Activated CD4-positive, alpha-beta T cell treated with anti-CD3 and anti-CD28 coated beads, Interleukin-2, amount 10 ng/mL, durations not matched to agents 24 days and 14 days (primary cell): ENCODE measurements at places on chromosomes 5 and 9. TPM values are rescaled to one million over a fixed set of nuclear protein-coding genes. Genes with fewer than 3 reads are reported as not detected.

PCDHGB7 gene
- total RNA-seq: 0.12 and 0.17 TPM in 2 replicates

PCDHGC5 gene
- total RNA-seq: not detected in 2 replicates

RABGAP1 gene
- total RNA-seq: 23.9 and 25.7 TPM in 2 replicates

MYMK gene
- total RNA-seq: not detected in 2 replicates

PFN3 gene
- total RNA-seq: not detected in 2 replicates

ODF2 gene
- 60.8 and 64.8 TPM in 2 replicates for total RNA-seq

CER1 gene
- total RNA-seq: not detected in 2 replicates

CCNI2 gene
- 39.5 and 42.7 TPM in 2 replicates for total RNA-seq

DNA sequence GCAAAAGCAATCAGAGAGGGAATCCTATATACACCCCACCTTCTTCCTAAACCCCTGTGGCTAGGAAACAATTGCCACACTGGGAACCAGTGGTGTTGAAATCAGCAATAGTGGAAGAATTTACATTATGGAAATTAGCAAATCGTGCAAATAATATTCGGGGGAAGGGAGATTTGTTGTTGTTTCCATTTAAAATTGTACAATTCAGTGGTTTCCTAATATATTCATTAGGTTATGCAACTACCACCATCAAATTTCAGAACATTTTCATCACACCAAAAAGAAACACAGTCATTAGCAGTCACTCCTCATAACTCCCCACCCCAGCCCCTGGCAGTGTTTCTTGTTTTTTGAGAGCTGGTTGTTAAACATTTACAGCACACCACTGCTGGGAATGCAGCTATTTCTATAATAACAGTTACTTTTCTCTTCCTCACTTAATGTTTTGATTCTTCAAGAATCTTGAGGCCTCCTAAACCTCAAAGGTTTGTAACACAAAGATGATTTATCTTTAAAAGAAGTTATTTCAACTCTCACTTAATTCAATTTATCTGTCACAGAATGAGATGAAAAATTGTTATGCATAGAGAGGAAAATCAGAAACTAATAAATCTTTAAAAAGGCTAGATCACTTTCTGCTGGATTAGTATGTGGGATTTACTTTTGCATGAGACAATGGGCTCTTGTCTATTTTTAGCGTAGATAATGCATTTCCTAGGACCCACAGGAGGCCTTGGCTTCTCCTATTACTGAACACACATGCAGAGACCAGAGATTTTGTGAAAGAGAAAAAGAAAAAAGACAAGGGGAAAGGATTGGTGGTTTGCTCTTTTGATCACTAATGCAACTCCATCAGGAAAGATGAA, 91.8 kb upstream of the DAPK1 start:
- no peak for DNase-seq
- no peaks in the 10 kb centered on the region for H3K36me3 ChIP-seq
- no peaks in the 10 kb centered on the region for H3K27me3 ChIP-seq
- no peak overlapping the region for H3K4me3 ChIP-seq
- H3K27ac ChIP-seq: no peak overlapping the region

GRCh38 chr9:32010322-32010721, 374.1 kb upstream of the ACO1 start:
- no peak overlapping the region for H3K27ac ChIP-seq
- no peaks in the 10 kb centered on the region for H3K27me3 ChIP-seq
- H3K36me3 ChIP-seq: no peaks in the 10 kb centered on the region
- no peaks in the 10 kb centered on the region for H3K4me1 ChIP-seq
- no peak overlapping the region for H3K4me3 ChIP-seq
- DNase-seq: no peak

DNA sequence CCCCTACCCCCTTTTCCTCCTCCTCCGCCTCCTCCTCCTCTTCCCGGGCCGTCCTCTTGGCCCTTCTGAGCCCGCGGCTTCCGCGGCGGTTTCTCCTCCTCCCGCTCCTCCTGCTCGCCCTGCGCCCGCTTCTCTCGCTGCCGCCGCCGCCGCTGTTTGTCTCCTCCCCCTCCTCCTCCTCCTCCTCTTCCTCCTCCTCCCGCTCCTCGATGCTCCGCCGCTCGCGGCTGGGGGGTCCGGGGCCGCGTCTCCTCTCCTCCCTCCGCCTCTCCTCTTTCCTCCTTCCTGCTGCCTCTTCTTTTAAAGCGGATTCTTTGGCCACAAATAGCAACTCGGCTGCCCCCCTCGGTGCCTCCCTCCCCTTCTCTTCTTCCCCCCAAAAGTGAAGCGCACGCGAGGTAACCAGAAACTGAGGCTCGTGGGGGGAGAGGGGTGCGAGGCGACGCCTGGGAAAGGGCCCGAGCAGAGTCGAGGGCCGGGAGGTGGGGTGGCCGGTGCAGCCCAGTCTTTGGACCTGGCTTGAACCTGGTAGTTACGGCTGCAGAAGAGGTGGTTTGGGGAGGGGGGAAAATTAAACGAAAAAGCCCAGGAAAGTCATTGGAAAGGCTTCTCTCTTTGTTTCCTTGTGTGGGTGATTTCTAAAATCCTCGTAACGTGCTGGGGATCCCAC, 1058.5 kb upstream of the DMAC1 start:
- H3K4me1 ChIP-seq: peaks cover 2% of the 10 kb centered on the region
- H3K4me3 ChIP-seq: peak overlapping the region; percentile 71
- DNase-seq: peak; percentile 55
- H3K27me3 ChIP-seq: peaks cover 57% of the 10 kb centered on the region
- no peak overlapping the region for H3K27ac ChIP-seq

DNA sequence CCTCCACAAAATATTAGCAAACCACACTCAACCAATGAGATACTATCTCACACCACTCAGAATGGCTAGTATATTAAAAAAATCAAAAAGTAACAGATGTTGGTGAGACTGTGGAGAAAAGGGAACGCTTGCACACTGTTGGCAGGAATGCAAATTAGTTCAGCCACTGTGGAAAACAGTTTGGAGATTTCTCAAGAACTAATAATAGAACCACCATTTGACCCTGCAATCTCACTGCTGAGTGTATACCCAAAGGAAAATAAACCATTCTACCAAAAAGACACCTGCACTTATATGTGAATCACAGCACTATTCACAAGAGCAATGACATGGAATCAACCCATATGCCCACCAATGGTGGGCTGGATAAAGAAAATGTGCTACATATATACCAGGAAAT, 393.5 kb downstream of the PDE4D start:
- no peak overlapping the region for H3K4me3 ChIP-seq
- peaks cover 27% of the 10 kb centered on the region for H3K27me3 ChIP-seq
- H3K36me3 ChIP-seq: no peaks in the 10 kb centered on the region
- no peak for DNase-seq
- H3K27ac ChIP-seq: no peak overlapping the region

GRCh38 chr9:91395553-91396471, 27.8 kb downstream of the NFIL3 start:
- H3K36me3 ChIP-seq: no peaks in the 10 kb centered on the region
- H3K27ac ChIP-seq: peak overlapping the region; percentile 86
- H3K4me1 ChIP-seq: peaks cover 12% of the 10 kb centered on the region
- peaks cover 2% of the 10 kb centered on the region for H3K27me3 ChIP-seq
- DNase-seq: peak; percentile 80
- H3K4me3 ChIP-seq: peak overlapping the region; percentile 57

GRCh38 chr5:34529581-34530331, 126.4 kb upstream of the RAI14 start:
- no peak for DNase-seq
- H3K36me3 ChIP-seq: no peaks in the 10 kb centered on the region

GRCh38 chr9:131590449-131590848, 45.1 kb downstream of the PRRT1B start:
- no peaks in the 10 kb centered on the region for H3K27me3 ChIP-seq
- H3K4me3 ChIP-seq: peak overlapping the region; percentile 15
- peak; percentile 74 for DNase-seq
- peaks cover 62% of the 10 kb centered on the region for H3K36me3 ChIP-seq
- H3K27ac ChIP-seq: peak overlapping the region; percentile 87
- H3K4me1 ChIP-seq: peaks cover 41% of the 10 kb centered on the region

DNA sequence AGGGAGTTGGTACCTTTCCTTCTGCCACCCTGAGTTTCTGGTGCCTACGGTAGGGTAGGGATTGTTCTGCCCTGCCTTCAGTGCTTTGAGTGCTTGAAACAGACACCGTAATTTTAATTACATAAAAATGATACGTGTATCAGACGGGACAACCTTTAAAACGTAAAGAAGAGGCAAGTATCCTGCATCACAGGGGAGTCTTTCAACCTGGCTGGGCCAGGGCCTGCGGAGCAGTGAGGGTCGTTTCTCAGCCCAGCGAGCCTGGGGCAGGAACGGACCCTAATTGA, 483 bp upstream of the DAB2IP start:
- peak overlapping the region; percentile 43 for H3K4me3 ChIP-seq
- peaks cover 57% of the 10 kb centered on the region for H3K27me3 ChIP-seq
- no peak for DNase-seq
- no peak overlapping the region for H3K27ac ChIP-seq

DNA sequence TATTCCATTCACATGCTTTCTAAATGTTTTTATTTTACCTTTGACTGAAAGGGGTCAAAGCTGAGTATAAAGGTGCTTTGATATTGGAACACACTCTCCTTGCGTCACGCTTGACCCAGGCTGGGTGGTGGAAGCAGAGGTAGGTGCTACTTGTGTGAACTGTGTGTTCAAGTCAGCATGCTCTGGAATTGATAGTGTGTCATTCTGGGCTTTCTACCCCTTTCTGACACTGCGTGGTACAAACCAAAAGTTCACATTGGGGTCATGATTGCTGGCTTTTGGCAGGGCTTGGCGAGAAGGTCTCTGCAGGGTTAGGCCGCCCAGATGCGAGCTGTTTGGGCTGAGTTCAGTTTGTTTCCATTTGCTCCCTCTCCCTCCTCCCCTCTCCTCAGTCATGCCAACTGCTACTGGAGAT, 131.8 kb downstream of the ADAMTSL1 start:
- no peaks in the 10 kb centered on the region for H3K36me3 ChIP-seq
- H3K4me3 ChIP-seq: no peak overlapping the region
- H3K27ac ChIP-seq: no peak overlapping the region
- no peaks in the 10 kb centered on the region for H3K4me1 ChIP-seq

DNA sequence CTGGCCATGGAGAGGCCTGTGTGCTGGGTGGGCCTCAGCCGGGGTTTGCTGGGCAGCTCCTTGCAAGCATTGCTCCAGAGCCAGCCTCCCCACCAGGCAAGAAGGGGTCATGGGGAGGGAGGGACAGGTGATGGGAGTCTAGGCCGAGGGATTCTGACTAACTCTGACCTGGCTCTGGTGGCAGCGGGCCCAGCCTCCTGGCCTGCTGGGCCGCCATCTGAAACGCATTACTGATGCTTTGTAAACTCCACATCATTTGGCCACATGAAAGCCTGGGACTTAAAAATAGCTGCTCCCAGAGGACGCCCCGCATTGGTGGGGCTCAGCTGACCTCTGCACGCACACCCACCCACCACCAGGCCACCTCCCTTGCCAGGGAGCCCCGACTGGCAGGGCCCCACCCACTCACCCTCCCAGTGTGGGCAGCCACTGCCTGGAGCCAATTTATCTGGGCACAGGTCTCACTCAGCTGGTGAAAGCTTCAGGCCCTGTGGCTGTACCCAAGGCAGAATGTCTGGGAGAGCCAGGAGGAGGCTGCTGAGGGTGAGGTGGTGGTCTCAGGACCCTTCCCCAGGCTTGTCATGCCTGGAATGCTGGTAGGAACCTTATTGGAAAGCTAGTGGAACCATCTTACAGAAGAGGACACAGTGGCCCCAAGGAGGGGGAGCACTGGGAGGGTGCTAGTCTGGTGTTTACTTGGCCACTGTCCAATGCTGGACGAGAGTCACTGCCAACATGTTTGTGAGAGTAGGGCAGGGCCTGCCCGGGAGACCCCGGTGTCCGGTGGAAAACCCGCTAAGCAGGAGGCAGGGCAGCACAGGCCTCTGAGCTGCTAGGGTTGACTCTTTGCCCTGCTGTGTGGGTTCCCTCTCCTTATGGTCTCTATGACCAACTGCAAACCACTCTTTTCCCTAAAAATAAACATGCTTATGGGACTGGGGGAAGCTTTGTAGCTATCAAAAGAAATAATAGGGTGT, 10.8 kb downstream of the TCF7 start:
- H3K27me3 ChIP-seq: peaks cover 4% of the 10 kb centered on the region
- peaks cover 79% of the 10 kb centered on the region for H3K4me1 ChIP-seq
- H3K27ac ChIP-seq: peak overlapping the region; percentile 91
- DNase-seq: peak; percentile 64

DNA sequence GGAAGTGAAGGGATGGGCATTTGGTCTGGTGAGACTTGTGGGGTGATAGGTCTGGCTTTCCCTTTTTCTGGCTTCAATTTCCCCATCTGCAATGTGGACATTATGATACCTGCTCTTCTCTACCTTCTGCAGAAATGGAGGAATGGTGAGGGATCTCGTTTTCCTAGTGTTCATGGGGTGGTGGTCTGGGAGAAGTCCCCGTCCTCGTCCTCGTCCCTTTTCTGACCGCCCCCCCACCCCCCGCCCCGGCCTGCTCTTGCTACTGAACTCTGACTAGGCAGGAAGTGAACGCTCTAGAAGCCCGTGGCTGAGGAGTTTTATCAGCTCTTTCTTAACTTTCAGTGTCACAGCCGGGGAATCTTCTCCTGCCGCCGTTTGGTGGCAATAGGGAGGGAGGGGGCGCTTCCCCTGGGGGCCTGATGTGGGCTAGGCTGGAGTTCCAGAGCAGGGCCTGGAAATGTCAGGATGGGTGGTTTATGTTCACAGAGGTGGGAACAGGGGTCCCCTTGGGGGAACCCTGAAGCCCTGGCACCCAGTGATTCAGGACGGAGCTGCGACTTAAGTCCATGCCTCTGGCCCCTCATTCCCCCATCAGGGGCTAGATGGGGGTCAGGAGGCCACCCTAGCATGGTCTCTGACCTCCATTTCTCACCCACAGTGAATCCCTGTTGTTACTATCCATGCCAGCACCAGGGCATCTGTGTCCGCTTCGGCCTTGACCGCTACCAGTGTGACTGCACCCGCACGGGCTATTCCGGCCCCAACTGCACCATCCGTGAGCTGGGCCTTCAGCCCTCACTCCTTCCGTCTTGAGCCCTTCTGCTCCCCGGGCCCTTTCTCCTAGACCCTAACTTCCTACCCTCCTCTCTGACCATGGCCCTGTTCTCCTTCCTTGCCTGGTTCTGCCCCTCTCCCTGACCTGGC, 6.7 kb downstream of the PTGS1 start:
- no peak overlapping the region for H3K4me3 ChIP-seq
- DNase-seq: no peak
- peaks cover 3% of the 10 kb centered on the region for H3K36me3 ChIP-seq

DNA sequence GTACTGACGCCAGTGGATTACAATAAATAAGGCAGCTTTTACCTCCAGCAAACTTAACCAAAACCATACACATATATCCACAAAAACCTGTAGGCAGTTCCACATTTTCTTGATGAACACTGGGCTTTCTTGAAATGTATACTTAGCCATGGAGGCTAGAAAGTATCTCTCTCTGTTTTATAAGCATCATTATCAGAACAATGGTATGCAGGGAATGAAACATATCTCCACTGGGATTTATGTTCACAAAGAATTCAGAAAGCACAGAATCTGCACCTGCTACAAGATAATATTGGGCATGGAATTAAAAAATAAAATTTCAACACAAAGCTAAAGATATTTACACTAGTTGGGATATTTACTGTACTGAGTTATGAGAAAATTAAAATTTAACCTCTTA, 126.1 kb upstream of the RASA1 start:
- H3K27ac ChIP-seq: no peak overlapping the region
- no peak for DNase-seq
- no peaks in the 10 kb centered on the region for H3K36me3 ChIP-seq
- H3K4me3 ChIP-seq: no peak overlapping the region
- peaks cover 13% of the 10 kb centered on the region for H3K27me3 ChIP-seq
